Urinary bladder (tissue), 4 donors: ENCODE measurements at places on chromosomes 6 and 20.

DNA sequence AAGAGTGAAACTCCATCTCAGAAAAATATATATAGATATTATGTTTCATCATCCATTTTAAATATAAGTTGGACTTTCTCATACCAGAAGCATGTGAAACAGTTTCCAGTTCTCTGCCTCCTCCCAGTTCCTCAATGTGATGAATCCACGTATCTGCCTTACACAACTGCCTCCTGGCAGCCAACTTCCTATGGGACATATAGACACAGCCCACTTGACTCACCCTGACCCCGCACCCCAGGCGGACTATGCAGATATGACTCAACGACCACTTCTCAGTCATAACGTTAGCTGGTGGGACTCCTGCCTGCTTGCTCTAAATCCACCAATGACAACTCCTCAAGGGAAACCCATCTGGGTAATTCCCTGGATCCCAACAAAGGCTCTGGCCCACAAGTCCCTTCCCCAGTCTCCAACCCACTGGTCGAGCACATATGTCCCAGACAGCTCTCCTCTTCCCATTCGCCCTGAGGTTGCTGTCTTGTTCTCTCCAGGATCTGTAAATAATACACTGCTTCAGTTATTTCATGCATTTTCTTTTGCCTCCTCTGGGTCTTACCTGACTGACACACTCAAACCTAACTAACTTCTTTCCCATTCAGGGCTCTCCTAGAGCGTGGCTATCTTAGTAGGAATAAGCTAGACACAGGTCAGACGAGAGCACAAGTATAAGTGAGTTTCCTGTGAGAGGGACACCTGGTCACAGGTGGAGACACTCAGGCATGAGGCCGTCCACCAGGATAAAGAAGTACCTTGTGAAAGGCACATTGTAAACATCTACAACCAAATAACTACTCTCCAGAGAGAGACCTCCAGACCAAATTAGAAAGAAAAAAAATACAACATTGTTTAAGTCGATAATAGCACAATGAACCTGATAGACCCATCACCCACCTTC is 548.5 kb downstream of the CD83 start:
- DNase-seq: no peak

DNA sequence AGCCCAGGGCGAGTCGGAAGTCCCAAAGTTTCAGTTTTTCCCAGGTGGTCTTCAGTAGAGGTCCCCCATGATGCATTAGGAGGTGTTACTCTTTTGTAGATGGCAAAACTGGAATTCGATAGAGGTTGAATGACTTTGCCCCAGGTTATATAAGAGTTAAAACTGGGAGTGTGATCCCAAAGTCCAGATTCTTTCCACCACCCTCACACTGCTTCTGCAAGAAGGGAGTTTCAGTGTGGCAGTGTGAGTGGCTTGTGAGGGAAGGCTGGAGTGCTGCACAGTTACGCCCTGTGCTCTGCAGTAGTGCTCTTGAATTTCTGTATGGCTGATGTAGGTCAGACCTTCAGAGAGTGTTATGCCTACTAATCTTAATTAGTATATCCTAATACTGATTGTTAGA is 29.8 kb downstream of the NDUFAF5 start:
- DNase-seq: no peak

- no peak for DNase-seq
These were observed 194.8 kb downstream of the ESR1 start for GRCh38 chr6:152002306-152002705.

DNA sequence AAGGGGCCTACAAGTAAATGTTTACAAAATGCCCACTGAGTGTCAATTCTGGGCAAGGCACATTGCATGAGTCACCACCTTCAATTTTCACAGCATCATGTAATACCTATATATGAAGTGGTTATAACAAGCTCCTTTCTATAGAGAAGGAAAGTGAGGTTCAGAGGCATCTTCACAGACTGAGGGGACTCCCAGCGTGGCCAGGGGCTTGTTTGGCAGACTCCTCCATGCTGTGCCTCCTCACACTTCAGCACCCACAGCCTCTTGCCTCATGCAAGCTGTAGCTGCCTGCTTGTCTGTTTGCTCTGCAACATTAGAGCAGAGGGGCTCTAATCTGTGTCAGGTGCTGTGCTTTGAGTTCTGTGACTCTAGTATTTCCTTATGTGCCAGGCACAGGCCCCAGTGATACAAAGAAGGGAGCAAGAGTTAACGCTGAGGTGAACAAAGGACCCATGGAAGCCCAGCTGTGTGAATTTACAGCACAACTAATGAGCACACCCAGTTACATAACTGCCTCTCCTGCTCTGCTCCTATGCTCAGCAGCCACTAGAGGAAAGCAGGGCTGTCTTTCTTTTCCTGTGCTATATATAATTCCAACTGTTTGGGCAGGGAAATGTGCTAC is 72.3 kb downstream of the ZHX3 start:
- DNase-seq: no peak

GRCh38 chr20:3235666-3236324 is 3.2 kb downstream of the SLC4A11 start:
- no peak for DNase-seq
